ENCODE measurements at places on chromosomes 3 and 15. TPM values are rescaled to one million over a fixed set of nuclear protein-coding genes. Genes with fewer than 3 reads are reported as not detected.
A peak's percentile ranks its signal among the peaks of the same experiment; 100 is the strongest.

The AMIGO3 gene
- total RNA-seq: 0.73 TPM

The DUOXA2 gene
- total RNA-seq: not detected

The GOLGA8T gene
- total RNA-seq: not detected

The ITGA11 gene
- not detected for total RNA-seq

The SEMA3F gene
- total RNA-seq: 1.7 TPM

The LRRC49 gene
- 5.8 TPM for total RNA-seq

The SPATA12 gene
- total RNA-seq: 0.47 TPM

The ZKSCAN7 gene
- 0.39 TPM for total RNA-seq

The LSMEM2 gene
- 0.32 TPM for total RNA-seq

The VEPH1 gene
- 26.0 TPM for total RNA-seq

GRCh38 chr3:51735950-51736349 lies 29.1 kb downstream of the GRM2 start:
- no peaks in the 10 kb centered on the region for H3K4me1 ChIP-seq
- peaks cover 26% of the 10 kb centered on the region for H3K27me3 ChIP-seq
- no peak overlapping the region for H3K4me3 ChIP-seq

DNA sequence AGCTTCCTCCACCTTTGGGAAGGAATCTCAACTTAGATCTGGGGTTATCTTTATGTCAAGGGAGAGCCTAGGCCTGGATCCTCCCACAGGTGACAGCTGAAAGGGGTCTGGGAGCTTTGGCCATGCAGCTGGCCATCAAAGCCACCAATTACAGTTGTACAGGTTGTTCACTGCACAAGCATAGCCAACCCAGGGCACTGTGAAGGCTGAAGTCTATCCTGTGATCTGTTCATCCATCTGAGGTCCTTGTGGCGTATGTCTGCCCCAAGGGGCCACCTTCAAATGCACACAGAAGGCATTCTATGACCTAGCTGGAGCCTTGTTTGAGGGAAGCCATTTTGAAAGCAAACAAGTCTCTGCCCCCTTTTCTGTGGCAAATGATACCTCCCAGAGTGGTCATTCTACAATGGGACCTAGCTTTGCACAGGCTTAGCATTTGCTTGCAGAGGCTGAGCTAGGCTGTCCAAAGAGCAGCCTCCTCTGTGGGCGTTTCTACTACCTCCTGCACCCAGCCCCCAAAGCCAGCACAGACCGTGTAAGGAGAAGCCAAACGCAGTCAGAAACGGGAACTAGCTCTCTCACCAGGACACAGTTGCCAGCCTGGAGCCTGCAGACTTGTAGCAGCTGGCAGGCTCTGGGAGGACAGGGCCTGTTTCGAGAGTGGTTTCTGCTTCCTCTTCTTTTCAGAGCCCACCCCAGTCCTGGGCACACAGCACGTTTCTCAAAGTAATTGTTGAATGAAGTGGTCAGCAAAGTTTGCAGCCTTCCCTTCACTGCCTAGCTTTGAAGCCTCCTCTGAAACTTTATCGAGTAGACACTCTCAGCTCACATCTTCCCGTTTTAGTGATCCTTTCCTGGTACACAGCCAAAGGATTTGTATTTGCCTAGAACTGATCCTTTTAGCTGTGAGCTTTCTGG lies 157.3 kb upstream of the SMAD3 start:
- peaks cover 8% of the 10 kb centered on the region for H3K4me1 ChIP-seq
- DNase-seq: no peak
- no peak overlapping the region for H3K27ac ChIP-seq
- no peaks in the 10 kb centered on the region for H3K36me3 ChIP-seq
- no peak overlapping the region for H3K4me3 ChIP-seq
- no peaks in the 10 kb centered on the region for H3K27me3 ChIP-seq

GRCh38 chr3:31988271-31988670 lies 6.7 kb downstream of the ZNF860 start:
- no peak overlapping the region for H3K27ac ChIP-seq
- no peaks in the 10 kb centered on the region for H3K27me3 ChIP-seq
- H3K4me3 ChIP-seq: no peak overlapping the region
- DNase-seq: no peak
- no peaks in the 10 kb centered on the region for H3K4me1 ChIP-seq
- H3K36me3 ChIP-seq: peaks cover 11% of the 10 kb centered on the region

DNA sequence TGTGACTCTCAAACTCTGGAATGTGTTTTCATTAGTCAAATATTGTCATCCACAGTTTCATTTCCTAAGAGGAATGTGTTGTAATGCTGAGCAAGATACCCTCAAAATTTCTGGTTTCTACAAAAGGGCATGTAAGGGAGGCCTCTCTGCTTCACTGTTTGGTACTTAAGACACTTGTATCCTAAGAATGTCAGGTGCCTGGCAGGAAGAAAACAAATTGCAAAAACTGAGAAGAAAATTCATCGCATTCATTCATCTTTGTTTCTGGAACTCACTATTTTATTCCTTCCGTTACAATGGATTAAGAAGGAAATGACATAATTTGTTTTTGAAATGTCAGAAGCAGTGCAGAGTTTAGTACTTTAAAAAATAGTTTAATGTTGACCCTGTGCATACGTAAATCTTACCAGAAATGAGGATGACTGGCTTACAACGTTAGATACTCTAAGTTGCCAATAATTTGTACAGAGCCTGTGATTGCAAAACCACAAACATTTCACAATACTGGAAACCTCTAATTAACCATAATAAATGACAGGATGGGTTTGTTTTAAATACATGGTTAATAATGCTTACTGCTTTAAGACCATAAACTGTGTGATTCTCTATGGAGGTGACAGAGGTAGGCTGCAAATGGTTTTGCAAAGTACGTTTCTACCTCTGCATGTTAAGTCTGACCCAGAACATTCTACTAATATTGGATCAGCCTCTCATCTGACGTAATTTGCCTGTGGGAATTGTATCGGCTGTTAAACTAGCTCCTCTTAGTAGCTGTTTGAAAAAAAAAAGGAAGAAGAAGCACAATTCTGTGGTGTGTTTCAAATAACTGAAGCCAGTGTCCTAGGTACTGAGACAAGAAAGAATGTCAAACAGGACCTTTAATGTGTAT lies 477.8 kb downstream of the RBMS3 start:
- DNase-seq: no peak
- peaks cover 37% of the 10 kb centered on the region for H3K4me1 ChIP-seq
- no peak overlapping the region for H3K4me3 ChIP-seq
- no peaks in the 10 kb centered on the region for H3K36me3 ChIP-seq

- no peaks in the 10 kb centered on the region for H3K36me3 ChIP-seq
- no peak for DNase-seq
- H3K4me3 ChIP-seq: no peak overlapping the region
- H3K27me3 ChIP-seq: peaks cover 5% of the 10 kb centered on the region
- no peak overlapping the region for H3K27ac ChIP-seq
- no peaks in the 10 kb centered on the region for H3K4me1 ChIP-seq
Measured at GRCh38 chr3:42663581-42664437, 10.3 kb downstream of the ZBTB47 start.

- H3K4me1 ChIP-seq: peaks cover 6% of the 10 kb centered on the region
- no peak overlapping the region for H3K4me3 ChIP-seq
- H3K27ac ChIP-seq: no peak overlapping the region
- H3K36me3 ChIP-seq: no peaks in the 10 kb centered on the region
- no peak for DNase-seq
- no peaks in the 10 kb centered on the region for H3K27me3 ChIP-seq
Measured at GRCh38 chr3:111787556-111788463, 71.3 kb upstream of the PHLDB2 start.

DNA sequence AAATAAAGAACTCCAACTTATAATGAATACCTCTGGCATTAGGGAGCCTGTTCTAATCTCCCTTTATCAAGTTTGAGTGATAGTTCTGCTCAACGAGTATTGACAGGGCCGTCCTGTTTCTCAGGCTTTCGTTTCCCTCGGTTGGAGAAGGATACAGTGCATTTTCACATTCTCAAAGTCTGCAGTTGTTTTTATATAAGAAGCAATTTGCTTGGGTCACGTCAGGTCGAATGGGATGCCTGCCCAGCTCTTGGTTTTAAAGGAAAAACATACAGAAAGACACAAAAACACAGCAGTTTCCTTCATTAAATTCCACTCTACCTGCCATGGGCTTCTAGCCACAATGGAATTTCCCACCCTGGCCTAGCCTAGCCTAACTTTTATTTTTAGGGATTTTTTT lies 366.3 kb downstream of the TIGIT start:
- no peaks in the 10 kb centered on the region for H3K27me3 ChIP-seq
- no peak overlapping the region for H3K27ac ChIP-seq
- H3K4me3 ChIP-seq: no peak overlapping the region
- no peaks in the 10 kb centered on the region for H3K36me3 ChIP-seq
- H3K4me1 ChIP-seq: peaks cover 9% of the 10 kb centered on the region

DNA sequence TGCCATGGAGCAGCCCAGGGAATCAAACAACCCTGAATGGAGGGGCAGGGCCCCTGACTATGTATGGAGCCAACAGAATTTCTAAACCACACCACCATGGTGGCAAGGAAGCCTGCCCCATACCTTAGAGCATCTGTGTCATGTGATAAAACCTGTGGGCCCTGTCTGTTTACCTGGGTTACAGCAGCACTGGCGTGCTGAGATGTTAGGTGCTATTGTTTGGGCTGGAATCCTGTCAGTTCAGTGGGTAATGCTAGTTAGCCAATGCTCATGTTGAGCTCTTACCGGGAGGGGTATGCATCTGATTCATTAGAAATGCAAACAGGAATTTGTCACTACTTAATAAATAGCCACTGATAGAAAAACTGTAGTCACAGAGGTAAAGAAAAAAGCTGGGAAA lies 63.5 kb upstream of the ETV5 start:
- peak; percentile 33 for DNase-seq
- H3K36me3 ChIP-seq: no peaks in the 10 kb centered on the region
- H3K4me3 ChIP-seq: no peak overlapping the region
- H3K27ac ChIP-seq: no peak overlapping the region

- no peaks in the 10 kb centered on the region for H3K36me3 ChIP-seq
- H3K27ac ChIP-seq: no peak overlapping the region
- no peaks in the 10 kb centered on the region for H3K27me3 ChIP-seq
- no peak overlapping the region for H3K4me3 ChIP-seq
- no peak for DNase-seq
Measured at GRCh38 chr3:97983933-97984491, 11.8 kb upstream of the RIOX2 start.

DNA sequence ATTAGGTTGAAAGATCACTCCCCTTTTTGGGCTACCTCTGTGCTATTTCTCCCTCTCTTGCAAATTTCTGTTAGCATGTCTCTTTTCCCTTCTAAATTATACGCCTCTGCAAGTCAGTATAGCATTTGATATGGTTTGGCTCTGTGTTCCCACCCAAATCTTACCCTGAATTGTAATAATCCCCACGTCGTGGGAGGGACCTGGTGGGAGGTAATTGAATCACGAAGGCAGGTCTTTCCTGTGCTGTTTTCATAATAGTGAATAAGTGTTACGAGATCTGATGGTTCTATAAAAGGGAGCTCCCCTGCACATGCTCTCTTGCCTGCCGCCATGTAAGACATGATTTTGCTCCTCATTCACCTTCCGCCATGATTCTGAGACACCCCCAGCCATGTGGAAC lies 41.0 kb downstream of the TAMM41 start:
- DNase-seq: no peak
- H3K27ac ChIP-seq: no peak overlapping the region
- H3K4me3 ChIP-seq: no peak overlapping the region
- H3K27me3 ChIP-seq: no peaks in the 10 kb centered on the region
- H3K36me3 ChIP-seq: peaks cover 14% of the 10 kb centered on the region
- no peaks in the 10 kb centered on the region for H3K4me1 ChIP-seq

DNA sequence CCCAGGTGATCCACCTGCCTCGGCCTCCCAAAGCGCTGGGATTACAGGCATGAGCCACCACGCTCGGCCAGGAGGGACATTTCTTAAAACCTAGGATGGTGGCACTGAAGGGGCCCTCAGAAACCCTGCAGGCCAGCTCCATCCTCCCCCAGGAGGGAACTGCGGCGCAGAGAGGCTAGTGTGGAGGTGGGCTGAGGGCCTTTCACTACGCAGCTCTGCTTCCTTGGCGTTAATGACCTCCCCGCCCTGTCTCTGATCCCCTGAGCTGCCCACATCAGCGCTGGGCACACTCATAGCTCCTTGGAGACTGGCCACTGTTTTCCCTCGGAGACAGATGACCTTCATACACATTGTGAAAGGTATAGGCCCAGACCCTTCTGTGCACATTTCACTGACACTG lies 46.2 kb upstream of the MAGEF1 start:
- no peak overlapping the region for H3K27ac ChIP-seq
- no peak for DNase-seq
- peaks cover 59% of the 10 kb centered on the region for H3K27me3 ChIP-seq
- H3K4me3 ChIP-seq: no peak overlapping the region

DNA sequence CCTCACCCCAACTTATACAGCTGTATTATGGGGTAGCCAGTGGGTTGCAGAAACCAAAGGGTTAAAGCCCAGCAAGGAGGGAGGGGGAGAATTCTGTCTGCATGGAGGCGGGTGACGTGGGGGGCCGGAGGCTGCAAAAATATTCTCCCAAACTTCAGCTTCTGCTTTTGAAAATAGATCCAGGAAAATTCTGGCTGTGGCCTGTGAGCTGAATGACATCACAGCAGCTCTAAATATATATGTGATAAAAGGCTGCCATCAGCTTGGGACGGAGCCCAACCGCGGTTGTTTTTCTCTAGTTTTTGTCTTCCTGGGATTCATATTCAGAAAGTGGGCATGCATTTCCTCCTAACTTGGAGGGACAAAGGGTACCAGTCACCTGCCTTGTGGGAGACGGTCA lies 27.6 kb downstream of the MAPKAPK3 start:
- H3K4me1 ChIP-seq: no peaks in the 10 kb centered on the region
- no peak overlapping the region for H3K4me3 ChIP-seq
- no peak overlapping the region for H3K27ac ChIP-seq
- no peak for DNase-seq
- no peaks in the 10 kb centered on the region for H3K27me3 ChIP-seq

- DNase-seq: no peak
- peaks cover under 1% of the 10 kb centered on the region for H3K27me3 ChIP-seq
- H3K27ac ChIP-seq: no peak overlapping the region
- no peaks in the 10 kb centered on the region for H3K36me3 ChIP-seq
- H3K4me3 ChIP-seq: no peak overlapping the region
Measured at GRCh38 chr3:119302697-119303551, 8.7 kb downstream of the ARHGAP31 start.

DNA sequence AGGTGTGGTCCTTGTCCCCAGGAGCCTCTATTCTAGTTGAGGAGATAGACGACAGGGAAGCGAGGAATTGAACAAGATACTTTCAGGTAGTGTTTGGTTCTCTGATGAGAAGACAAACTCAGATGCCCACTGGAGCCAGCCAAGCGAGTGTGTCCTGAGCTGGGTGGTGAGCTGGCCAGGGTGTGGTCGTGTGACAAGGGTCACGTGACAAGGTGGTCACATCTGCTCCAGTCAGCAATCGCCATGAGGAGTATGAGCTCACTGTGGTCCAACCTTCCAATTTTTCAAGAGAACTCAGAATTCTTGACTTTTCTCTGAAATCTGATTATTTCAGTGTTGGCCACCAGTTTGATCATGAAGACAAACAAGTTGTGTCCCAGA lies 39.5 kb downstream of the SLC6A6 start:
- H3K27ac ChIP-seq: no peak overlapping the region
- H3K4me3 ChIP-seq: no peak overlapping the region
- H3K27me3 ChIP-seq: no peaks in the 10 kb centered on the region
- peaks cover 25% of the 10 kb centered on the region for H3K36me3 ChIP-seq
- DNase-seq: no peak

- H3K36me3 ChIP-seq: peaks cover 18% of the 10 kb centered on the region
- DNase-seq: peak; percentile 79
- peaks cover 8% of the 10 kb centered on the region for H3K4me1 ChIP-seq
- peaks cover 13% of the 10 kb centered on the region for H3K27me3 ChIP-seq
- peak within 1 kb of the TSS; percentile 79 for H3K4me3 ChIP-seq
Measured at GRCh38 chr3:119034256-119035013, at the start of gene IGSF11. IGSF11 (minus strand) TSS chr3:119034846; CDS start chr3:119034582, 264 bp downstream.
